Upper lobe of left lung (tissue), 6 donors: ENCODE measurements at places on chromosomes 7 and 10.

GRCh38 chr10:43125881-43126731, 12.1 kb upstream of the CSGALNACT2 start:
- no peak for DNase-seq

DNA sequence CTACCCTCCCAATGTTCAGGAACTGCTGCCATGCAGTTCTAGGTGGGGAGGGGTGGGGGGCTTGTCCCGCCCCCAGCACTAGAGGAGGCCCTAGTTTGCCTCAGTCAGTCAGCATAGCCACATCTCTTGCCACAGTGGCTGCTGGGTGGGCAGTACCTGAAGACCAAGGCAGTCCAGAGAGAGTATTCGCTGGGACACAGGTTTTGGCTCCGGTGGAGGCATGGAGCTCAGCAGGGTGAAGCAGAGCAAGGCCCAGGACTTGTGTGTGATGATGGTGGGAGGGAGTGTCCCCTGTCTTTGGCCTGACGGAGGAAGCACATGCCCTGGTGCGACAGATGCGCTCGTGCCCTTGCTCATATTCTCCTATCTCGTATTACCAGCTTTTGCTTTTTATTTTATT, 24.7 kb upstream of the ZCCHC24 start:
- DNase-seq: no peak

- peak; percentile 81 for DNase-seq
Measured at GRCh38 chr10:71213127-71213621, 804 bp downstream of the UNC5B start.

DNA sequence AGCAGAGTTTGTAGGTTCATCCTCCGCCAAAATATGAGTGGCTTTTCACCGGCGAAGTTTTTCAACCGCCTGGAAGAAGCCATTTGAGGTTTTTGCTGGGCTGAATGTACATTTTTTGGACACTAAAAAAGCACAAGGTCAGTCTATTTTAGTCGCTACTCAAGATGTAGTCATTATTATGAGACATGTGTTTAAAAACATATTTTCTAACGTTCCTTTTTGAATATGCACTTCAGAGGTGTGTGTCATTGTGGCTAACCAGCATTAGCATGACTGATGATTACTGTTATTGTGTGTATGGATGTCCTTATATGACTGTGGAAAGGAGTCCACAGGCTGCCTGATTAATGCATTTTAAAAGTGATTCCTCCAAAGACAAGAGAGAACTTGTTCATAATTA, 605.4 kb downstream of the INHBA start:
- no peak for DNase-seq

DNA sequence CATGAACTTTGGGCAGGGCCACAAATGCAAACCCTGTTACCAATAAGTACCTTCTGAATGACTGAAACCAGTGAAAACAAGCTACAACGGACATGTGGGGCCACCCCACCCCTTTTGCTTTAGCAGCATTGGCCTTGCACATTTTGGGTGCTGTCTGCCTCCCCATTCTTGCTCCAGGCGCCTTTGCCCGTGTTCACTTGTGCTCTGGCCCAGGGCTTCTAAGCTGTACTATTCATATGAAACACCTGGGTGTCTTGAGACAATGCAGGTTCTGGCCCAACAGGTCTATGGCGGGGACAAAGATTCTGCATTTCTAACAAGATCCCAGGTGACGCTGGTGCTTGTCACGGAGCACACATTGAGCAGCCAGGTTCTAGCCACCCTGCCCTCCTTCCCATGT, 96.5 kb upstream of the SDK1 start:
- no peak for DNase-seq

DNA sequence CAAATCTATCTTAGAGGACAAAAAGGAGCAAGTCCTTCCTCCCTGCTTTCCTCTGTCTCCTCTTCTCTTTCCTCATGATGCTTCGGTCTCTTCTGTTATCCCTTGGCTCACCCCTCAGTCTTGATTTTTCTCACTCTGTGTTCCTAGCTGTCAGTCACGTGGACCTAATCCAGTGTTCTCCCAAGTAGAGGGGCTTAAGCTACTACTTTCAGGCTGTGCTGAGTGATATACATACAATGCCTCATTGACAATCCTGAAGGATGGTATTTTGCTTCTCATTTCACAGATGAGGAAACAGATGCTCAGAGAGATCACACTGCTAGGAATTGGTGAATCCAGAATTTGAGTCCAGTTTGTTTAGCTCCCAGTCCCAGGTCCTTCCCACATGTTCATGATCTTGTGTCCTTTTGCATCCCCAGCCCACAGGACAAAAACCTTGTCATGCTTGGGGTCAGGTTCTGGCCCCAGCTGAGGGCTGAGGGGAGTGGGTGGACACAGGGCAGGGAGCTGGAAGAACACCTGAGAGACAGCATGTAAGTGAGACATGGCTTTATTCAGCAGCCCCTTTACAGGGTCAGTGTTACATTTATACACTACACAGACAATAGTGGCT, 50.5 kb upstream of the KMT2E start:
- DNase-seq: no peak

- DNase-seq: no peak
Measured at GRCh38 chr7:88437132-88437531, 130.4 kb upstream of the STEAP4 start.

- DNase-seq: peak; percentile 60
Measured at GRCh38 chr10:123665491-123666286, 466 bp upstream of the GPR26 start.

- DNase-seq: no peak
Measured at GRCh38 chr7:159091480-159092475, 52.9 kb downstream of the VIPR2 start.

DNA sequence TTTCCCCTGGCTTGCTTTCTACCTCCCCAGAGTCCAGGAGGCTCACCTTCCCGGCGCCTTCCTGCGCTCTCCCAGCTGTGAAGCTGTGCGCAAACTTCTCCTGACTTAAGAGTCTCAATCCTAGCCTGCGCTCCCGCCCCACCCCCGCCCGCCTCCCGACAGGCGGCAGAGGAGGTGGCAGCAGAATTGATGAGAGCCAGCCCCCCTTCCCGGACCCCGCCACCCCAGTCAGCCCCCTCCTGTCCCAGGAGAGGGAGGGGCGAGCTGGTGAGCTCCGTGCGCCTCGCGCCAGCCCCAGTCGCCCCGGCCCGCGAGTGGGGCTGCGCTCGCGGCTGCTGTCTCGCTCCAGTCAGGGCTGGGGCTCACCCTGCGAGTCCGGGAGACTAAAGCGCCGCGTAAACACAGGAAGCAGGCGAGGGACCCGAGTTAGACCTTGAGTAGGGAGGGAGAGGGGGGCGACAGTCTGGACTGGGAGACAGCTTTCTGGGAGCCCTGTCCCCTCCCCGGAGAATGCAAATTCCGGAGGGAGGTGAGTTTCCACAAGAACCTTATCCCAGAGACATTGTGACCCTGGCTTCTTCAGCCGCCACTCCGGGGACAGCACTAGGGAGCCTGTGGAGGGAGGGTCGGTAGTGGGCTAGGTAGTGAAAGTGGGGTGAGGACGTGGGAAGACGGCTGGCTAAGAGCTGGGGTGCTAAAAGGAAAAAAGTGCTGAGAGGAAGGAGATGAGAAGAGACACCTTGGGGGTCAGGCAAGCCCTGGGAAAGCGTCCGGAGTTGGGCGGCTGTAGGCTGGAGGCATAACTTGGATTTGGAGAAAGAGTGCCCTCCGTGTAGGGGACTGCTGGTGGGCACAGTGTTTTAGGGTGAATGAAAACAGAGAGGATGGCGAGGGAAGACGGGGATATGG, at the start of gene CALCR:
Gene CALCR (minus strand): TSS at position 79 of the 909 bp plus-strand sequence. CDS start 87,743 bp downstream, outside the sequence.
- no peak for DNase-seq

DNA sequence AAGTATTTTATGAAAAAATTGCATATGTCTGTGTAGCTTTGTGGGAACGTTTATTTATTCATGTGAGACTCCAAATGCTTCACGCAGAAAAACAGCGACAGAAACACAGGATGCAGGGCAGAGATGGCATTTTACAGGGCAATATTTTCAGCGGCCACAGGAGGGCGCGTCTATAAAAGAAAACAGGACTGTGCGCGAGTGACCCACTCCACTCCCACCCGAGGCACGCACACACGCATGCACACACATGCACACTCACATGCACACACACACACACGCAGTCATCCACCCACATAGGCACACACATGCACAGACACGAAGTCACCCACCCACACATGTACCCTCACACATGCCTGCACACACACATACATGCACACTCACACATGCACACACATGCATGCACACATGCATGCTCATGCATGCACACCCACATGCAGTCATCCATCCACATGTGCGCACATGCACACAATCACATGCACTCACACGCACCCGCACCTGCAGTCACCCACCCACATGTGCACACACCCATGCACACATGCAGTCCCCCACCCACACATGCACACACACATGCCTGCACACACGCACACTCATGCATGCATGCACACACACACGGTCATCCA, 96.3 kb downstream of the DNAJB6 start:
- no peak for DNase-seq

DNA sequence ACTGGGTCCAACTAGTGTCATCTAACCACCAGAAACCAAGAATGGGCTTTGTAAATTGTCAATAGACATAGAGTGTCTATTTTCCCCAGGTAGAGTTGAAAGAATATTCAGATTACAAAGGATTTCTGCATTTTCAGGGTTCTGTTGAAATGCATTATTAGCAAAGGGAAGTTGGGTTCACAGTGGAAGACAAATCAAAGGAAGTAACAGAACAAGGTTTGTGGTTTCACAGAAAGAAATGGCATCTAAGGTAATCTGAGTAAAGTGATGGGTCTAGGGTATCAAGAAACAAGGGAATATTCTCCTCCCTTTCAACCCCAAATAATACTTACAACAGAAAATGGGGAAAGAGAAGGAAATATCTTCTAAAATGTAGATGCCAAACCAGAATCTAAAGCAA, 25.8 kb downstream of the CEP41 start:
- DNase-seq: no peak

DNA sequence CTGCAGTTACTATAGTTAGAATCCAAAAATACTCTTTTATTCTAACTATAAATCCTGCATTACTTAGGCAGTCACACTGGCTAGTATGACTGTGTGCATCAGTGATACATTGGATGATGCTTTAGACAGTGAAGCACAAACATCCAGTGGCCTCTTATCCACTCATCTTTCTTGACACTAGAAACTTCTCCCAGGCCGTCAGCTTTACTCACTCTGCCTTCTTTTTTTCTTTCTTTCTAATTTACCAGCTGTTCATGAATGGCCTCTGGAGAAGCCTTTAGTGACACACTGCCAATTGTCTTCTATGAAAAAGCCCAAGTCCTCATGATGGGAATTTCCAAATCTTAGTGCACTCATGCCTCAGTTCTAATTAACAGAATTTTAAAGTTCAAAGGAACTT, 26.2 kb upstream of the C10orf90 start:
- DNase-seq: no peak

GRCh38 chr7:78510580-78511188, 712.1 kb downstream of the PHTF2 start:
- DNase-seq: no peak

DNA sequence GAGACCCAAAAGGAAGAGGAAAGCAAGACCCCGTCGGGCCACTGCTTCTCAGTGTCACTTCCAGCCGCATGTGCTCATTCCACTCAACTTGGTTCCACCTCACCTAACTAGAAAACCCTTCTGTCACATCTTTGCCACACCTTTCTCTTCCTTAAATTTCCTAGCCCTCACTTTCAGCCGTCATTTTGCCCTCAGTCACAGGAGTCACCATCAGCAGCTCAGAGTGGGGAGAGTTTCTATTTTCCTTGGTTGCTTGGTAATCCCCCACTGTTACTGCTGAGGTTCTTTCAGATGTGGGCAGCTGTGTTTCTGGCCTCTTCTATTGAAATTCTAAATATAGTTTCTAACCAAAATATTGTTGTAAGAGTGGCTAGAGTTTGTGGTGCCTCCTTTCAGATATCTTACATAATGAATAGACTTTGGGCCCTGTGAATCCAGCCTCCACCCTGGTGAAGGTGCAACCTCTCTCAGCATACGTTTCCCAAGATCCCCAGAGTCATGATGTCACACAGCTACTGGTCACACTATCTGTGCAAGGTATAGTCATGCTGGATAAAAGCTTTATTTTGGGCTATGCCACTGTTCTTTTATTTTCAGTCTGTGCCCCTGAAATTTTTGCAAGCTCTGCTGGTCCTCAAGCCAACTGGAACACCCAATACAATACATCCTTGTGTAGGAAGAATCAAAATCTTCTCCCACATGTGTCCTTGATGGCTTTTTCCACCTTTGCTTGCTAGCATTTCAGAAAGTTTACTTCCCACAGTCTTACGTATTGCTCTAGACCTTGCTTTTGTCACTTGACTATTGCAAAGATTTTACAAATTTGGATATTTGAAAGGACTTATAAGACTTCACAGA, 9.2 kb downstream of the AGBL3 start:
- no peak for DNase-seq

DNA sequence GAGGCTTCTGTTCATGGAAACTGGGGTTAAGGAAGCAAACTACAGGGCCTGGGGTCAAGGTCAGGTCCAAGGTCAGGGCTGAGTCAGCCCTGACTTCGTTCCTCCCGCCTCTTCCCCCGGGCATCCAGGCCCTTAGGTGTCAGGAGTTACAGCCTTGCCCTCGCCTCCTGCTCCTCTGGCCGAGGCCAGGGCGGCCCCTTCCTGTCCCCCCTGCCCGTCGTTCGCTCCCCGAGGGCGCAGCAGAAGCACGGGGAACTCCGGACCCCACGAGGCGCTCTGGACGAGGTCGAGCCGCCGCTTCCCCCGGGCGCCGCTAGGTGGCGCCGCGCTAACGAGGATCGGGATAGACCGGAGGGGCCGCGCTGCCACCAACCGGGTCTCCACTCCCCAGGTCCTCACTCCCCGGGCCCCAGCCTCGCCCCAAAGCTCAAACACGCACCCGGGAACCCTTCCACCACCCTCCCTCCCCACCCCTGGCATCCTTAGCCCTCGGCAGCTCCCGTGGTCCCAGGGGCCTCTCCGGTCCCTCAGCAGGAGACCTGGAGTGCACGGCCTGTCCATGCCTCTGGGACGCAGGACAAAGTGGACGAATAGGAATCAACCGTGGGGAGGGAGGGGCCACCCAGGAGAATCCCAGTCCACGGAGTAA, 59.2 kb upstream of the MYL10 start:
- peak; percentile 80 for DNase-seq

GRCh38 chr7:83824214-83824613, 175.3 kb upstream of the SEMA3E start:
- no peak for DNase-seq

DNA sequence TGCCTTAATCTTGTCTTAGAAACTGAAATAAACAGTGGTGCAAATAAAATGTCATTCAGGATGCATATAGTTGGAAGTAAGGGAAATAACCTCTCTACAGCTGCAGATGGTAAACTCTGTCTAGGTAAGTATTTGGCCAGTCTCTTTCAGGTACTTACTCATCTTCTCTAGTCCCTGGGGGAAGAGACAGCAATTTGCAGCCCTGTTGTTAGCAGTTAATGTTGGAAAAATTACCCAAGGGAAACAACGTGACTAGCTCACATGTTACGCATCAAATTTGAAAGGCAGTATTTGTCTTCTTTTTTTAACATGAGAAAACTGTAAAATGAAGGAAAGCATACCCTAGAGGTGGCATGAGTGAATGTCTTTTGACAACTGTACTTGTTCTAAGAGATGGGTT, 3.2 kb upstream of the HUS1 start:
- no peak for DNase-seq

DNA sequence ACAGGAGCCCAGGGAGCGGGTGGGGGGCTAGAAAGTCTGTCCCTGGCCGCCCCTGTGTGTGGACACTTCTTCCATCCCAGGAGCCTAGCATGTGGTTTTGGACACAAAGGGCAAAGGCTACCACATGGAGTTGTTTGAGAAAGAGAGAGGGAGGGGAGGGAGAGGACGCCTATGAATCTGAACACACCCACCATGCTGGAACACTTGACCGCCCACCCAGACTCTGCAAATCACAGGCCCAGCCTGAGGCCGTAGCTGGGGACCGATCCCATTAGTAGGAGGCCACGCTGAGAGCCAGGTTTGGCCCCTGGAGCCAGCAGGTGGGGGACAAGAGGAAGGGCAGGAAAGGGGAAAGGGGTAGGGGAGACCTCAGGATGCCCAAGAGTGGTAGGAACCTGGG, 39.6 kb downstream of the ADAMTS14 start:
- DNase-seq: no peak
